ENCODE measurements at places on chromosomes 7 and 10.

- DNase-seq = no peak
Measured at GRCh38 chr10:31456468-31456867, 137.5 kb downstream of the ZEB1 start.

DNA sequence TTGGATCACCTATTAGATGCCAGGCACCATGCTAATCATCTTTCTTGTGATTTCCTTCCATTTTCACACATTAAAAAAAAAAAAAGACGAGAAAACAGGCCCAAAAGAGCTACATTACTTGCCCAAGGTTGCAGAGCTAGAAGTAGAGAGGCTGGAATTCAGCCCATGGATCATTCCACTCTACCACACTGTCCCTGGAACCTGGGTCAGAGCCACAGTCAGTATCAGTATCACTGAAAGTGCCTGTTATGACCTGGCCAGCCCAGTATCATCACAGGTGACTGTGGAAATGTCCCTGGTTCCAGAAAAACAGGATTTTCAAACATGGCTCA is 3.3 kb upstream of the FLNC start:
- DNase-seq = no peak

DNA sequence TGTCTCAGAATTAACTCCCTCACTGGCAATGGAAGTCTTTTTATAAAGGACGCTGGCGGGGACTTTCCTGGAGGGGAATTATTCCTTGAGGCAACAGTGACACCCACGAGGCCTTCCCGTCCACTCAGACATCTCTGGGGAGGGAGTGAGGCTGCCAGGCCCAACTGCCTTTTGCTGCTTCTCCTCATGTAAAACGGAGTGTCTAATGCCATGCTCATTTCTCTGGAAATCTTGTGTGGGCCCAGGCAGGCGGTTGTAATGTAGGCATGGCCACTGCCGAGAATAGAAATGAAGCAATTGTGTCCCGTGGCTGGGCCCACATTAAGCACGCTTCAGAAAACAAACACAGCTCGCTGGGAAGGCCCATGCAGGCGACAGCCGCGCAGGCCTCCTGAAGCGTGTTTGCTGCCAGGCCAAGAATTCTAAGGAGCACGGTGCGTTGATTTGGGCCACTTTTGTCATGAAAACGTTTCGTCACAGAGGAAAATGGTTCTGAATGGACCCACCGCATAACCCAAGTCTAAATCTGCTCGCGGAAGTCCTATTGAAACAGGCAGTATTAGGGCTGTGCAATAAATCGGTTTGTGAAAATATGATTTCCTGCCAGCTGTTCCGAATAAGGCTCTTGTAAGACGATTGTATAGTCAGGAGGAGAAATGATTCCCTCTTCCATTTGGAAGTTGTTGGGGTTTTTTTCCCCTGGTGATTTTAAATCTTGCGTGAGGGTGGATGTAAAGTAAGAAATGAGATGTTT is 104.2 kb upstream of the CHST15 start:
- DNase-seq = no peak

GRCh38 chr10:3255075-3255474 is 82.5 kb upstream of the PITRM1 start:
- DNase-seq = no peak

GRCh38 chr10:124003070-124003419 is 90.4 kb downstream of the CHST15 start:
- DNase-seq = no peak
